ENCODE measurements at places on chromosomes 6 and 20. TPM values are rescaled to one million over a fixed set of nuclear protein-coding genes. Genes with fewer than 3 reads are reported as not detected.

SLC35D3 gene
- 0.92 TPM for total RNA-seq

RAB44 gene
- 0.32 TPM for total RNA-seq

SSTR4 gene
- total RNA-seq, result 0.19 TPM

ACAT2 gene
- 71.1 TPM for total RNA-seq

SPTLC3 gene
- total RNA-seq, result 7.2 TPM

SLC17A4 gene
- 40.1 TPM for total RNA-seq

SLC22A16 gene
- total RNA-seq, result 0.16 TPM

DNA sequence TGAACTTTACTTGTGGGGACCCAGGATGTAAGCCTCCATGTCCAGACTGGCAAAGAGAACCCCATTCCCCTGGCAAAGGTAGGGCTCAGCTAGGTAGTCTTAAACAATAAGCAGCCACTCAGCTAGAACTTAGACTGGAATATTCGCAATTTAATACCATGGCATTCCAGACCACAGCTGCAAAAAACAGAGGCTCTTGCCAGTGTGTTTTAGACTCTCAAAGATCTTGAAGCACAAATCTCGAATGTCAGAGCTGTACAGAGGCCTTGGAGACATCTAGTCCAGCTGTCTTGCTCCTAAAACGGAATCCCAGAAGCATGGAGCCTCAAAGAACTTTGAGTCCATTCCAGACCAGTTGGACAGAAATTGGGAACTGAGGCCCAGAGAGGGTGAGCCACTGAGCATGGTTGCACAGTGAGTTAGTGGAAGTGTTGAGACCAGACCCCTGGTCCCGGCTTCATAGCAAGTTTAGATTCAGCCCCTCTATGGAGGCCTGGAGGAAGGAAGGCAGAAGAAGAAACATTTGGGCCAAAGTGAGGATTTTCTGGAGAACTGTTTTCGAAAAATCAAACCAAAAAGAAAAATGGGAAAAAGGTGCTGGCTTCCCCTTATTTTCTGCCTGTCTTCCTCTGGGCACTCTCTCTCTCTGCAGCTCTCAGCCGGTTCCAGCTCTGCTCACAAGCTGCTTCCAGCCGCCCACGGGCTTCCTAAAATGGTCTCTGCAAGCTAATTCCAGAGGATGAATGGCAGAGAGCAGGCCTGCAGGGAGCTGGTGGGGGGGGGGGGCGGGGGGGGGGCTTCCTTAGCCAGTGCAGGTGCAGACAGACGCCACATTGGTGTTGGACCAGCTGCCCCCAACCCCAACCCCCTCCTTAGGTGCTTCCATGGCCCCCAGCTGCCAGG lies 32.4 kb downstream of the AAR2 start:
- no peak for DNase-seq

- no peak for DNase-seq
Observed at GRCh38 chr6:34742094-34742493, 15.2 kb upstream of the SNRPC start.

- no peak for DNase-seq
Observed at GRCh38 chr6:86609549-86610388, 327.6 kb upstream of the HTR1E start.

GRCh38 chr6:131040866-131041265 lies 22.2 kb downstream of the EPB41L2 start:
- DNase-seq, result no peak

DNA sequence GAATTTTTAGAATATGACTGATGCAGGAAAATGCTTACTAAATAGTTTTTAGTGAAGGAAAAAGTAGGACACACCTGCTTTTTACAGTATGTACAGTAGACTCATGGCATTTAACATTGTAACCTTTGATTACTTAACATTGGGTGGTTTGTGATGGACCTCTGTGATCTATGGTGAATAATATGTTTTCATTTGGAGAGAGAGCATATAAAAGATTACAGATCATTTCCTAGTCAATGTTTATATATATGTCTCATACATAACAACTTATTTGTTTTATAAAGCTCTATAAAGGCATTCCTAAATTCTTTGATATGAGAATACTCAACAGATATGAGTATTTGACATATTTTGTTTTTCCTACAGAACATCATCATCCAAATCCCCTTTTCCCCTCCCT lies 129.3 kb upstream of the PDE7B start:
- no peak for DNase-seq

- DNase-seq, result no peak
Observed at GRCh38 chr6:132286298-132287019, 114.8 kb downstream of the MOXD1 start.

DNA sequence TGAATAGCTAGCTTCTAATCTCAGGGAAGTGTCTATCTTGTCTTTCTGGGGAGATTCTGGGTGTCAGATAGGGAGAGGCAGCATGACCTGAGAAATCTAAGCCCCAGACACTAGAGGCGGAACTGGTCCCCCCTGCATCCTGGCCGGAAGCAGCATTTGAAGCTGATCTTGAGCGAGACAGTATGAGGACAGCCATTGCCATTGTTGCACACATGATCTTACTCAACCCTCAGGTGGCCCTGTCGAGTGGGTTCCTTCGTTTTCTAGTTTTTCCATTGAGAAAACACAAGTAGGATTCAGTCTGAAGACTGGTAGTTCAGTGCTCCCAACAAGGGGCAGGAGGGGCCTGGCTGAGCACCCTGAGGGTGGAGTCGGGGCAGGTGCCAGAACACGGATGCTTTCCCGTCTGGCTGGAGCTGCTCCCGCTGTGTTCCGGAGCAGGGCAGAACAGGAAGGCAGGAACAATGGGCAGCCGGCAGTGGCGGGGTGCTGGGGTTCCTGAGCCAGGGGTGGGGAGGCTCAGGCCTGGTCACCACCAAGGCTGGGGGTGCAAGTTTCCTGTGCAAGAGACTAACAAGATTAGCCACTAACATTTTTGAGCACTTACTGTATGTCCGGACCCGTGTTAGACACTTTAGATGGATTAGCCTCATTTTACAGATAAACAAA lies 7.9 kb upstream of the SDCBP2 start:
- DNase-seq, result peak; percentile 79

DNA sequence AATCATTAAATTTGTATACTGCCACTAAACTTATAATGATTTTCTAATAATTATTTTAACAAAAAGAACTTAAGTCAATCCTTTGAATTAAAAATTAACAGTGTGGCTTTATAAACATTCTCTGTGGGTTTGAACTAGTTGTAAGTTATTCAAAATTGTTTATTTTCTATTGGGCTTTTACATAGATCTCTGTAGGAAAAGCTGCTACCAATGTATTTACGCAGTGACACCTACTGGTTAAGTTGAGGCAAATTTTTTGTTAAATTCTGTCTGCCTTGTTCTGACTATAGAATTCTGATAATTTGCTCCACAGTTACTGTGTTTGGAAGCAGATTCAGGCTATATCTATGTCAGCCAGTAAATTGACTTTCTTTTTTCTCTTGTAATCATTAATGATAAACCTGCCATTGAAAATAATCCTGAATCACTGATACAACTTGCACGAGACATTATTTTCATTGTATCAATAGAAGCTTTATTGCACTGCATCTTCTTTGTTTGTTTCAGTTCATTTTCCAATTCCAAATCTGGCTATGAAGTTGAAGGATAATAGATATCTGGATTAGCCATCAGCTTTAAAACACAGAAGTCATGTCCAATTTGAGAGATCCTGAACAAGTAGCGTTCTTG lies 66.0 kb upstream of the UTRN start:
- no peak for DNase-seq

DNA sequence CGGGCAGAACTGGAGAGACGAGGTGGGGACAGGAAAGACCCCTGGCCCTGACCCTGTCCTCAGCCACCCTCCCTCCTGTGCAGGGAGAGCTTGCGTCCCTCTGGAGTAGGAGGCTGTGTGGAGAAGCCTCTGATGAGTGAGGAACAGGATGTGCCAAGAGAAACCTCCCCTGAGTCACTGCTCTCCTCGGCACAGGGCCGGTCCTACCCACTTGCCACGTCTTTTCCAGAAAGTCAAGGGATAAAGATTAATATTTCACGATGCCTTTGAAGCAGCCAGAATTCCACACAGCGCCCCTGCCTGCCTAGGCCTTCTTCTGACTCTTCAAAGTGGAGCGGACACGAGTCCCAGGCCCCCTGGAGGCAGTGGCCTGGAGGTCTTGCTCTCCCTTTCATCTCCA lies 34.9 kb upstream of the THBS2 start:
- DNase-seq, result no peak

GRCh38 chr6:36556281-36556680 lies 9.0 kb upstream of the STK38 start:
- no peak for DNase-seq

DNA sequence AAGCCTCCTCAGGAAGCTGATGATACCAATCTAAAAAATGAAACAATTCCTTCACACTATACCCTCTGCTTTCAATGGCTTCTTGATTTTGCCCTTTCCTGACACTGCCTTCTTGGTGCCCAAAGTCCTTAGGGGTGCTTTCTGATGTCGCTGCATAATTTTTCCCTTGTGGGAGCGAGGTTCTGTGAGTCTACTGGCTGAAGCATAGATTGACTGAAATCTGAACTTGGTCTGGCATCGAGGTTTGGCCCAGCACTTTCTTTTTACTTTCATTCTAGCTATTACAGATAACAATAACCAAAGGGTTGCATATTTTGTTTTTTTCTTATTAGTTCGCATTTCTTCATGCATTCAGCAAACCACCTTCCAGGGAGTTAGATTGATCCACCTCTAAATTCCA lies 65.8 kb downstream of the E2F3 start:
- no peak for DNase-seq

DNA sequence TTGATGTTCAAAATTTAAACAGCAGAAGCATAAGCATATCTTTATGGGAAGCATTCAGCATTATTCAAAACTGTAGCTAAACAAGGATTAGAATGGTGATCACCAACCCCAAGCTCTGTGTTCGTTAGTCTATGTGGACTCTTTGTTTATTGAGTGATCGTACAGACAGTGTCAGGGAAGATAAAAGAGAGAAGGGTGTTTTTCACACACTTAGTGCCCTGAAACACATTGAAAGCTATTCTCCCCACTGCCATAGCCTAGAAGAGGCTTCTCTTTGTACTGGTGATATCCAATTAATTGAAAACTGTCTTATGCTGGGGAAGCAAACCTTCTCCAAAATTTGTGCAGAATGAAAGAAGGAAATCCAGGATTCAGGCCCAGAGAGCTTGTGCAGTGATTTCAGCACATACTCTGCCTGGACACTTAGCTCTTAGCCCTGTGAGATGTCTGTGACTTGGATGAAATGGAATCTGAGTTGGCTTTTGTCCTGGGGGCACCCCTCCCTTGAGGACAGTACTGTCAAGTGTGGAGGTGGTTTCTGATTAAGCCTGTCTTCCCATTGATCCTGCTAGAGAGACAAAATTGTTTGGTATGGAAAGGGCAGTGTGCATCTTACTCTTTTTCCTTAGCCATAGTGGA lies 125.7 kb upstream of the MTHFD1L start:
- no peak for DNase-seq

- no peak for DNase-seq
Observed at GRCh38 chr20:8639112-8639778, 429.6 kb upstream of the PLCB4 start.

DNA sequence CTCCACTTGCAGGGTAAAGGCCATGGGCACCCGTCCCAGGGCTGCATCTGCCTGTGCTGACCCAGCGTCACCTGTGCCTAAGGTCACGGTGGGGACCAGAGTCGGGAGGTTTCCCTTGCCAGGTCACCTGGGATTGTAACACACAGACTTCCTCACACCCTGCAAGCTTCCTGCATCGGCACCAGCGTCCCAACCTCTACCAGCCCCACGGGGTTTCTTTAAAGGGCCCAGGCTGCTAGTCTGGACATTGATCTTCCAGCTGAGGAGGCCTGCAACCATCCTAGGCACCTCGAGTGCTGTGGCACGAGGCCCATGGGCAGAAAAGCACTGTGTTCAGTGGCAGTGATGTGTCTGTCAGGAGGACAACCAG lies 12.6 kb downstream of the ACSS1 start:
- DNase-seq, result peak; percentile 30

DNA sequence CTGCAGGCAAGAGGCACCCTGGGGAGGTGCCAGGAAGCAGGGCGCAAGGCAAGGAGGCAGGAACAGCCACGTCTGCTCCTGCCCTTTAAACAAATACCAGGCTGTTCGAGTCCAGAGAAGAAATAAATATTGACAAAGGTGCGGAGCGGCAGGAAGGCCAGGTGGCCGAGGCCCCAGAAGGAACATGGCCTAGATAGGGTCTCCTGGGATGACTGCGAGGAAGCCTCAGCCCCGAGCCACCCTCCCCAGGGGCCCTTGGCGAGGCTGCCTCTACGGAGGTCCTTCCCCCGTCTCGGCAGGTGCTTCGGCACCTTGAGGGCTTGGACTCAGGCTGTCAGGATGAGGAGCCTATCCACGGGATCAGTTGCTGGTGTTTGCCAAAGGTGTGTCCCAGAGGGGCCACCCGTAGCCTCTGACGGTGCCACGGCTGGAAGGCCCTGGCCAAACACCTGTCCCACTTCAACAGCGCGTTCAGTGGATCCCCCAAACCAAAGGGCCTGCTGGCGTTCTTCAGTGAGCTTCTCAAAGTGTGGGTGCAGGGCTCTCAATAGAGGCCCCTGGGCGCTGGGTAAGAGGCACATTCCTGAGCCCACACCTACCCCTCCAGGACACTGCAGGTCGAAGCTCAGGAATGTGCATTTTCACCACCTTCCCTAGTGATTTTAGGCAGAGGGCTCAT lies 39.8 kb downstream of the SNX5 start:
- peak; percentile 80 for DNase-seq

DNA sequence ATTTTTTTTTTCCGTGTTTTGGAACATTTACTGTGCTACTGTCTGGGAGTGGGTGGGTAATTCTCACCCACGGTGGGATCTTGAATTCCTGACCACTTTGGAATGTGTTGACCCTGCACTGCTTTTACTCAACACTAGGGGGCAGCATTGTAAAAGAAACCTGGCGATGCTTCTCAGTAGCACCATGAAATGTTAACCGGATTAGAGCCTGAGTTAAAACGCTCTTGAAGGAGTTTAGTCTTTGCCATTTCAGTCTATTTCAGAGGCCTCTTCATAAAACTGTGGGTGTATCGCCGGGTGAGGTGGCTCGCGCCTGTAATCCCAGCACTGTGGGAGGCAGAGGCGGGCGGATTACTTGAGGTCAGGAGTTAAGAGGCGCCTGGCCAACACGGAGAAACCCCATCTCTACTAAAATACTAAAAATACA lies 114.4 kb upstream of the PRND start:
- no peak for DNase-seq

GRCh38 chr6:151196555-151196954 lies 43.2 kb upstream of the AKAP12 start:
- no peak for DNase-seq

DNA sequence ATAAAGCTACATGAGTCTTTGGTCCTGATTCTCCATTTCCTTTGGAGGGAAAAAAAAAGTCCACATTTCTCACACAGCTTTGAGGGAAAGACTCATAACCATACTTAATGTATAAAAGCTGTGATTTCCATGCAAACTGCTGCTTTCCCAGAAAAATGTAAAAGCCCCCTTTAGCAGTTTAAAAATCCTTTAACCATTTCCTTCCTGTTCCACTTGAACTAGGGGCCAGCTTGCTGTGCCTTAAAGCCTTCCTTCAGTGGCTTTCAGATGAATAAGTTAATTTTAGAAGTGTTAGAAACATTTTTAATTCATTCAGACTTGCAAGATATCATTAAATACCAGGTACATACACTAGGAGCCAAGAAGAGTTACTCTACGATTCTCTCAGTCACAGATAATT lies 273.5 kb downstream of the PKHD1 start:
- no peak for DNase-seq

Measured in mucosa of descending colon (tissue), 3 donors.